Activated T-cell treated with anti-CD3 and anti-CD28 coated beads for 48 hours (primary cell): ENCODE measurements at places on chromosomes 11 and 22.

GRCh38 chr22:44087089-44087430 lies 63.0 kb downstream of the PARVB start:
- DNase-seq = no peak

DNA sequence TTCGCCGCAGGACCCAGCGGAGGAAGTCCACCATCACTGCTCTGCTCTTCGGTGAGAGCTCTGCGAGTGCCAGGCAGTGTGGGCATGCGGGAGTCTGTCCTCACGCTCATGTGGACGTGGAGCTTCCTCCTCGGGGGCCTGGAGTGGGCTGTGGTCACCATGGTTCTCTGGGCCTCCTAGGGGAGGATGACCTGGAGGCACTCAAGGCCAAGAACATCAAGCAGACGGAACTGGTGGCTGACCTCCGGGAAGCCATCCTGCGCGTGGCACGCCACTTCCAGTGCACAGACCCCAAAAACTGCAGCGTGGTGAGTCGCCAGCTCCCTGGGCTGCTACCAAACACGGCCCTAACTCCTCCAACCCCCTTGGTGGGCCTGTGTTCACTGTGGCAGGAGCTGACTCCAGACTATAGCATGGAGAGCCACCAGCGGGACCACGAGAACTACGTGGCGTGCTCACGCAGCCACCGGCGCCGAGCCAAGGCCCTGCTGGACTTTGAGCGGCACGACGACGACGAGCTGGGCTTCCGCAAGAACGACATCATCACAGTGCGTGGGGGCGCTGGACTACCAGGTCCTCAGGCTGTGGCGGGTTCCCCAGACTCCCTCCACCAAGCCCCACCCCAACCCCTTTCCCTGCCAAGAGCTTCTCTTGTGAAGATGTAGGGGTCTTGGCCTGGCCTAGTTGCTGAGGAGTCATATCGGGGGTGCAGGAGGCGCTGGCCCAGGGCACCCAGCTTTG lies 36.8 kb downstream of the SGSM3 start:
- no peak for DNase-seq

DNA sequence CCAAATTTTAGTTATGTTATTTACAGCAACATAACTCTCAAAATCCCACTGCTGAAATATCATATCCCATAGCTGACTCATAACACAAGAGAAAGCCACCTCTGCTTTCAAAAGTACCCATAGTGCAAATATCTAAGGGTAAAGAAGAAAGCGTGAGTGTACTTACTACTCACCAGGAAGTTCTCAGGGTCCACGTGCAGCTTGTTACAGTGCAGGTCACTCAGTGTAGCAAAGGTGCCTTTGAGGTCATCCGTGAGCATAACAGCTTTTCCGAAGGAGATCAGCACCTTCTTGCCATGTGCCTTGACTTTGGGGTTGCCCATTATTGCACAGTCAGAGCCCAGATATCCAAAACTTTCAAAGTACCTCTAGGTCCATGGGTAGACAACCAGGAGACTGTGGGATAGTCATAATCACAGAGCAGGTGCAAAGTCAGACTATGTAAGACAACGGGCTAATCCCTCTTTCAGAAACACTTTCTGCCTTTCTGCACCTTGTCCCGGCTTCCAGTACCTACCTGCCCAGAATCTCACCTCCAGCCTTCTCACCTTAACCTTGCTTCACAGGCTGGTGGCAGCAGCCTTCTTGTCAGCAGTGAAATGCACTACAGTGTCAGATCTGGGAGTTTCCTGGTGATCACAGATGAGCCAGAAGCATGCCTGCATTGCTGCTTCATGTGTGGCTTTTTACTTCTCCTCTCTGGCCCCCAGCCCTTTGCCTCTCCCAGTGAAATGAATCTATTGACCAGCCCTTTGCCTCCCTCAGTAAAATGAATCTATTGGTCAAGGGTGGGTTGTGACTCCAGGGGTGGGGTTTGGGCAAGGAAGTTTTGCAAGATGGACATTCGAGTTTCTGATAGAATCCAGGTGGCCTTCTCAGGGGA lies 6.5 kb downstream of the HBG1 start:
- DNase-seq = no peak

DNA sequence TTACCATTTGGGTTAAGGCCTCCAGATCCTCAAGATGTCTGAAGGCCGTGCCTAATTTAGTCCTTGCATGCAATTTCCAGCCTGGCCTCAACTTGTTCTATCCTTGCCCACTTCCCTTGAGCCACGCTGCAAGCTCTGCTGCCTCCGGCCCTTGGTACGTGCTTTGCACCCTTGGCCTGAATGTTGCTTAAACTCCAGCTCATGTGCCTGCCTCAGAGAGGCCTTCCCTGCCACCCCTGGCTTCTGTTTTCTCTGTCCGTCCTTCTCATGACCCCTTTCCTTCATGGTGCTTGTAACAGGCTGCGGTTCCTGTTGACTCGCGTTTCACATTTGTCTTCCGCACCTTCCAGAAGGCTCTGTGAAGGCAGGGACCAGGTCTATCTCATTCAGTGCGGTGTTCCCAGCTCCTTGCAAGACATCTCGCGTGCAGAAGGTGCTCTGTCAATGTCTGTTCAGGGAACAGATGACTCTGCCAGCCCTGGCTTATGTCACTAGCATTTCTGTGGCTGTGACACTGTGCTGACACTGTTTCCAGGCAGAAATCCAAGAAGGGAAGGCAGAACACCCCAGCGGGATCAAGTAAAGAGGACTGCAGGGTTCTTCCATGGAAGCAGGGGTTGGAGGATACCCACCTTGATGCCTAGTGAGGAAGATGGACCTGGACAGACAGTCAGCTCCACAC lies 61.8 kb downstream of the FBLN1 start:
- no peak for DNase-seq

GRCh38 chr11:35402751-35403660 lies 16.4 kb downstream of the SLC1A2 start:
- DNase-seq = no peak

- DNase-seq = no peak
Measured at GRCh38 chr22:46104170-46104880, 46.0 kb upstream of the PPARA start.

- DNase-seq = no peak
Measured at GRCh38 chr11:11450744-11451362, 97.8 kb upstream of the CSNK2A3 start.

DNA sequence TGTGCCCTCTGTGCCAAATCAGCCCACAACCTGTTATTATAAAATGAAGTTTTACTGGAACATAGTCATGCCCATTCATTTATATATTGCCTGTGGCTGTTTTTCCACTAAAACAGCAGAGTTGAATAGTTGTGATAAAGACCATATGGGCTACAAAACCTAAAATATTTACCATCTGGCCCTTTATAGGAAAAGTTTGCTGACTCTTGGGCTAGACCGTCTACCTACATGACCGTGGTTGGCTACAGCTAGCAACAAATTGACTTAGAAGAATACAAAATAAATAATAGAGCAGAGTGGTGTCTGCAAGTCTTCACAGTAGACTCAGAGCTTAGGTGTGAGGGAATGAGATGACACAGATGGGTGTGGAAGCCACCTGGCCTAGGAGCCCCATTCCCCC lies 11.2 kb upstream of the IL18BP start:
- no peak for DNase-seq

DNA sequence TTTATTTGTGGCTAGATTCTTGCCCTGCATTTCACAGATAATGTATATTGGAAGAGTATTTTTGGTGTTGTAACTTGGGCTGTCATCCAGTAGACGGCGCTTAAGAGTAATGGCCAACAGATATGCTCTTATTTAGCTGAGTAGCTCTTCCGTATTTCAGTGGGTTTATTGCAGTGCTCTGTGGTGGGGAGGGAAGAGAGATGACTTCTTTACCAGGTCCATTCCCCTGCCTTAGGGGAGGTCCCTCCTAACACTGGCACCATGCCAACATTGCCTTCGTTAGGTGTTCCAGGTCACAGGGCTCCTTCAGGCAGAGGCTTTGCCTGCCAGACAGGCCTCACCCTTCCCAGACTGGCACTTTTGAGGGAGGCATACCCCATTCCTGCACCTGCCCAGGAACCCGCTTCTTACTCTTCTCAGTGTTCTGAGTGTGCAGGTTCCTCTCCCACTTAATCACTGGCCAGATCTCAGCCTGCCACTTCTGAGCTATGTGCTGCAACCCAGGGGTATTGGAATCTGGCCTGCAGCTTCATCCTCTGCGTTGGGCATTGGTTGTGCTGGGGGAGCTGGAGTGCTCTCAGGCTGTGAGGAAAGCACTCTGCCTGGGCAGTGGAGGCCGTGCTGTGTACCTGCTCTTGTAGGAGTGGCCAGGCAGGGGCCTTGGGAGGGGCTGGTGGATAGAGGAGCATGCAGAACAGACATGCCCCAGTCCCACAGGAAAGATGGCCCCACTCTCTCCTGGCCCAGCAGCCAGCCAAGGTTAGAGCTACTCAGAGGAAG lies 29.4 kb upstream of the SLN start:
- no peak for DNase-seq

DNA sequence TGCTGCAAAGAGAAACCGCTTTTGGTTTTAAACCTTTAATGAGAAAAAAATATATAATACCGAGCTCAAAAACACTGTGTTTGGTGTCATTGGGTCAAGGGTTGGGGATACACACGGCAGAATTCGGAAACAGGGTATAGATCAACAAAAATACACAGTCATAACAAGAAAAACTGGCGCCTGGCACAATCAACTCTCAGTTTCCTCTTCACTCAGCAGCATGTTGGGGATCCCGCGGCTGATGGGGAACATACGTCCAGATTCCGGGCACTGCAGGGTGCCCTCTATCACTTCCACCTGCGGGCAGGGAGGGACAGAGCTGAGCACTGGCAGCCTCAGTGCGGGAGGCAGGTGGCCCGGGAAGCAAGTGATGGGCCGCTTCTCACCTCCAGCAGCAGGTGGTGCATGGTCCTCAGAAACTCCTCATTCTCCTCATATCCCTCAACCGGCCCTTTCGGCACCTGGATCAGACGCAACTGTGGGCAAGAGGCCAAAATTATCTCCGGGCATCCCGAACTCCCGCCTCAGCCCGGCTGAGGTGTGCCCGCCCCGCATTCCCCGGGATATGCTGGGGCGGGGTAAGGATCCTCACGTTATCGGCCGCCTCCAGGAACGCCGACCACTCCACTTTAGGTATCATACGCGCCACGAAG lies 561 bp downstream of the TRMT112 start:
- no peak for DNase-seq

GRCh38 chr22:48488611-48489511 lies 1338.8 kb downstream of the BRD1 start:
- DNase-seq = no peak

GRCh38 chr11:19788435-19788834 lies 75.8 kb downstream of the NAV2 start:
- DNase-seq = no peak

DNA sequence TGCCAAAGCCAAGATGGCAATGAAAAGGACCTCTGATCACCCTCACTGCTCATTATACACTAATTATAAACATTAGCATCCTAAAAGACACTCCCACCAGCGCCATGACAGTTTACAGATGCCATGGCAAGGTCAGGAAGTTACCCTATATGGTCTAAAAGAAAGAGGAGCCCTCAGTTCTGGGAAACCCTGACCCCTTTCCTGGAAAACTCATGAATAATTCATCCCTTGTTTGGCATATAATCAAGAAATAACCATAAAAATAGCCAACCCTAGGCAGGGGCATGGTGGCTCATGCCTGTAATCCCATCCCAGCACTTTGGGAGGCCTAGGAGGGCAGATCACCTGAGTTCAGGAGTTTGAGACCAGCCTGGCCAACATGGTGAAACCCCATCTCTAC lies 12.7 kb upstream of the CAPN5 start:
- no peak for DNase-seq

- DNase-seq = no peak
Measured at GRCh38 chr11:120608760-120609211, 97.2 kb downstream of the GRIK4 start.

DNA sequence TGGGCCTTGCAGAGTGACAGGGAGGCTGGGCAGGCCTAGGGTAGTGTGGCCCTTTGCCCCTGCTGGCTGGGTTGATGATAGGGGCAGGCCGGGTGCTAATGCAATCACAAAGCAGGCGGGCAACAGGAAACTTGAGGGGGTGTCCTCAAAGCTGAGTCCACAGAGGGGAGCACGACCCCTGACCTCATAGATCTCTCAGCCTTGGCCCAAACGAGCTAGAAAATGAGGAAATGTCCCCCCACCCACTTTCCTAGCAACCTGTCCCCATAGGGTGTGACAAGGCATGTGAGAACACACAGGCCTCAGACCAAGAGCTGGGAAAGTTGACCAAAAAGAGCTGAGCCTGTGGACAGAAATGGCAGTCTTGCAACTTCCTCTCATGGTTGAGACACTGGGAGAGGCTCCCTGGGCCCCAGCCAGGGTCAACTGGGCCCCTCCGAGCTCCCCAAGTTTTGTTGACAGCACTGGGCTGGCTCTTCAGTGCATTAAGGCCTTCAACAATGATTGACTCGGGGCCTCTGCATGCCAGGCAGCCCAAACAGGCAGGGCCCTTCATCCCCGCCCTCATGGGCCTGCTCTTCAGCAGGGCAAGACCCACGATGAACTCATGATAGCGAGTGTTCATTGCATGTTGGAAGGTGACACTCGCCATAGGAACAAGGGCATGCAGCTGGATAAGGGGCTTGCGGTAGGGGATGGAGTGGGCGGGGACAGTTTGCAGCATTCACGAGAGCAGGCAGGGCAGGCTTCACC lies 9.8 kb upstream of the SPI1 start:
- no peak for DNase-seq

DNA sequence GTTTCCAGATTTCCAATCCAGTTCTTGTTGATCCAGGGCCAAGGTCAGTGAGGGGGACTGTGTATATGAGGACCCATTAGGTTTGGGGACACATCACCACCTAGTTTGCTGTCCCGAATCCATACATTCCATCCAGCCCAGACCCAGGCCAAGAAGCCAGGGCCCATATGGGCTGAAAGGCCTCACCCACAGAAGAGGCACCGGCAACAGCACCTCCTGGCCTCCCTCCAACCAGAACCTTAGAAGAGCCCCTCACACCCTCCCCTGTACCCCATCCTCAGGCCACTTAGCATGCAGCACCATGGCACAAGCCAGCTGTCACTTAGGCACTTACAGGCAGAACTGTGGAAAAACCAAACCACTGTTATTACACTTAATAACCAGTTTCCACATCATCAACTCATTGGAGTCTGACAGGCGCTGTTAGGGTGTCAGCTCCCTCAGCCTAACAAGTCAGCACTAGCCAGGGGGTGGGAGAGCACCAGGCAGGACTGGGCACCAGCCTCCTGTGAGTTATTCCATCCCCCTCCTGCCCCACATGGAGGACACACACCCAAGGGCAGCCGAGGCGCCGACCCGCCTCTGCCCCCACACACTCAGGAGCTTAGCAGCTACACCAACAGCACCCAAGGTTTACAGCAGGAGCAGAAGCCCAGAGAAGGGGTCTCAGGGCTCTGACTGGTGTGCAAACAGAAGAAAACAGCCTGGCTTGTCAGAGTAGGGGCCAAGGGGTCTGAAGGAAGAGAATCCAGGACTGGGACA lies 132.0 kb downstream of the BUD13 start:
- DNase-seq = no peak
